ENCODE measurements at places on chromosomes 7 and 10.

- DNase-seq: no peak
Observed at GRCh38 chr10:62182595-62182994, 86.0 kb downstream of the RTKN2 start.

- no peak for DNase-seq
Observed at GRCh38 chr7:138666385-138666784, 34.8 kb downstream of the SVOPL start.

- DNase-seq: no peak
Observed at GRCh38 chr7:106109521-106110237, 2.4 kb downstream of the SYPL1 start.

DNA sequence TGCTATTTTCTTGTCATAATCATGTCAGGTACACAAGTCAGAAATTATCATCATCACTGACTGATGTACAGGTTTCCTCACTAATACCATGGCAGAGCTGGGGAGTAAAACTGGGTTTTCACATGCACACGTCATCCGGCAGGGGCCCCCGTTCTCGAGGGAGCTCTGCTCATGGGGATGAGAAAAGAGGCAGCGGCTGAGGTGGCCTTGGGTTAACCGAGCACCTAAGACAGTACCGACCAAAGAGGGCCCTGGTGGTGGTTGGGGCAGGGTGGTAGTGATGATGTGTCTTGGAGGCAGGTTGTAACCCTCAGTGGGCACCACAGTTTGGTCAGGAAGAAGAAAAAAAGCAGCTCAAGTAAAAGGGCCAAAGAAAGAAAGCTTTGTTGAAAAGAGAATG lies 12.1 kb upstream of the TRPV6 start:
- DNase-seq: no peak

DNA sequence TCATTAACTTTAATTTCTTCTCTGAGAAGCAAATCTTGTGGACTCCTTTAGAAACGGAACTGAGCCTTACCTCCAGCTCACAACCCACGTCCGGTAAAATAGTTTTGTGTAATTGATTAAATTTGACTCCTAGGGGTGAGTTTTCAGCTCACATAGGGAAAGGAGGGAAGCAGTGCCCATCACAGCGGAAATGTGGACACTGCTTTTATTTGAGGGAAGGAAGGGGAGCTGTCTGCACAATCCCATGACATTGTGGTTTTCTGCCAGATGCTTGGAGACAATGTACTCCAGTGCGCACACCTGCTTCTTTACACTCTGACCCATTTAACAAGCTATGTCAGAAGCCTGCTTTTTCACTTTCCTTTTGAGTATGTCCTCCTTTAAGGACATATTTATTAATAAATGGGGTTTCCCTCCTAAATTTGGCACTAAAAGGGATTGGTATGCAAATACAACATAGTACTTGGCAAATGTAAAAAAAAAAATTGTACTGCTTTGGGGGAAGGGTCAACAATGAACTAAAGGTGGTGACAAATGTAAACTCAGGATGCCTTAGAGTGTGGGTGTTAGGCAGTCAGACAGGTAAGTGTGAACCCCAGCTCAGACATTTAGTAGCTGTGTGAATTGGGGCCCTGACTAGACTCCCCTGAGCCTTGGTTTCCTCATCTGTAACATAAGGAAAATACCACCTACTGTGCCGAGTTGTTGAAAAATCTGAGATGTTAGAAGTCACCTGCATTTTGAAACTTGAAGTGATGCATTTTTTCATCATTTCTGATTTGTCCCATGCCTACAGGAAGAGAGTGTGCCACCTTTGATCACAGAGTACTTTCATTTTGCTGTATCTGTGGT lies 90.2 kb upstream of the KLF6 start:
- DNase-seq: peak; percentile 16
